ENCODE measurements at places on chromosomes 2 and 18.

DNA sequence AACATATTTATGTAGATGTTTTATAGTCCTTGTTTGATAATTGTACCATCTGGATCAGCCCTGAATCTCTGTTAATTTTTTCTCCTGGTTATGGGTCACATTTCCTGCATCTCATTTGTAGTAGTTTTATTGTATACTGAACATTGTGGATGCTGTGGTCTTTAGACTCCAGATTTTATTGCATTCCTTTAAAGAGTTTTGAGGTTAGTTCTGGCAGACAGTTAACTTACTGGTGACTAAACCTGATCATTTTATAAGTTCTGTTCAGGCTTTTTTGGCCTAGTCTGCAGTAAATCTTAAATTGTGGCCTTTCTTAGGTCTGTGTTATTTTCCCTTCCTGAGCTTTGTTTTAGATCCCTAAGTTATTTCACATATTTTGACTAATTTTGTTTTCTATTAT lies 84.3 kb downstream of the FANCL start:
- no peak for DNase-seq

DNA sequence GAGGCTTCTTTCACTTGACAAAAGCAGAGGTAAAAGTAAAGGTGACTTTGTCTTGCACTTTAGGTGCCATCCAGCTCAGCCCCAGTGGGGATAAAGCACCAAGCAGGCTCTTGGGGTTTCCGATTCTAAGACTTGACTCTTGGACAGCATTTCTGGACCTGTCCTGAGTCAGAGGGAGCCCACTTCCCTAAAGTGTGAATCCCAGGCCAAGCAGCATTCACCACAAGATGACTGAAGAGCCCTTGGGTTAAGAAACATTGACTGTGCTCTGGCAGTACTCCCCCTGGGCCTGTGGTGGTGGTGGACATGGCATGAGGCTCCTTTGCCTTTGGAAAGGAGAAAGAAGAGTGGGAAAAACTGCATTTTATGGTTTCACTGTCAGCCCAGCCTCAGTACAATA lies 638.0 kb upstream of the VRK2 start:
- no peak for DNase-seq

DNA sequence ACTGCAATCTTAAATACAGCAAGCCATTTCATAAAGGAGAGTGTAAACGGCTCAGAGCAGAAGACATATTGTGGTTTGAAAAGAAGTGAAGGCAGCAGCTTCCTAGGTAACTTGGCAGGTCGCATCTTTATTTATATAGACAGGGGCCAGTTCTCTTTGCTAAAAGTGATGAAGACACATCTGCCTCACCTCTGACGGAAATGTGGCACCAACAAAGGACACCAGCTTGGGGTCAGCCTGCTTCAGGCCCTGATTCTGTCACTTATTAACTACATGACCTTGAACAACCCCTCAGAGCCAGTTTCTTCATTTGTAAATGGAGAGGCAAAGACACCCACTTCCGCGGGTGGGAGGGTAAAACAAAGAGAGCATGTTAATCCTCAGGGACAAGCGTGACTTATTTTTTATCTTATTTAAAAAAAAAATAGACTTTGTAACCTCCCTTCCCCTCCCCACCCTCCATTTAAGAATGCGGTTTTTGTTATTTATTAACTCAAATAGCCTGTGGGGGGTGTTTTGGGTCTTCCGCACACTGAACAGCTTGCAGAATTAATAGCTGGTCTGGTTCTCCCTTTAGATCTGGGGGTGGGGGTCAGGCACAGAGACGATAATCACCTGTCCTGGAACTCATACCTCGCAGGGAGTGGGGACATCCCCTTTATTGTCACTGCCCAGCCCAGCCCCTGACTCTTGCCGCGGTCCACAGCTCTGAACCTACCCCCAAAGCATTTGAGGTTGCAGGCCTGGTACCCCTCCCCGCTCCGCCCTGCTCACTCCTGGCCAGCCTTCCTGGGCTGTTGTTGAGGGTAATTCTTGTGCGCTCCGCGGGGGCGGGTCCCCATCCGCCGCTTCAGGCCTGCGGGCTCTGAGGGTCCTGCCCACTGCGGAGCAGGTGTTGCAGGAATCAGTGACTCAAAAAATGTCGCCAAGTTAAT lies 64.2 kb upstream of the TMEM17 start:
- no peak for DNase-seq

DNA sequence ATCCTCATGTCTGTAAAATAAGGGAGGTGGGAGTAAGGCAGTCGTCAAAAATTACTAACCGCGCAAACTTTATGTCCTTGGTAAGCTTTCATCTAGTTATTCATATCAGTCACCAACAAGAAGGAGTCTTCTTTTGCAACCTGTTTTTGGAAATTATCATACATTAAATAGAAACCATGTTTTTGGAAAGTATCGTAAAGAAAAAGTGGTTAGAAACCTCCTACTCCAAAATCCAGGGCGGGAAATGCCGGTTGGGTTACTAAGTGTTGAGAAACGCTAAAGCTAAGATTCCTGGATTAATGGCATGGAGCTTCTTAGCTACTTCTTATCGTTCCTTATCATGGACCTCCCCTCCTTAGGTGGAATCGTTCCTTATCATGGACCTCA lies 778 bp downstream of the BBS5 start:
- DNase-seq, result no peak

DNA sequence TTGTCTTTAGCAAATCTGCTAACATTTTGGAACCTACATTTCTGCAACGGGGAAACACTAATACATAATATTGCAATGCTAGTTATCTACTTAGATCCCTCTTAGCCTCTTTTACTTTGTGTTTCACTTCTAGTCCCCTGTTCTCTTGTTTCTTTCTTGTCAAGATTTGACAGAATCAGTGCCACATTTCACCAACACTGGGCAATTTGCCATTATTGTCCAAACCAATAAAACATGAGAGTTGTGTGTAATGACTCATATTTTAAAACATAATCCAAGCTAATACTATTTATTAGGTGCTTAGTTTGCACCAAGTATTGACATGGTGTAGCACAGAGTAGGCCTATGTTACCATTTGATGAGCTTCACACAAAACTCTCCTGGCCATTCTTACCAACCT lies 33.7 kb upstream of the ACVR1C start:
- DNase-seq, result no peak

DNA sequence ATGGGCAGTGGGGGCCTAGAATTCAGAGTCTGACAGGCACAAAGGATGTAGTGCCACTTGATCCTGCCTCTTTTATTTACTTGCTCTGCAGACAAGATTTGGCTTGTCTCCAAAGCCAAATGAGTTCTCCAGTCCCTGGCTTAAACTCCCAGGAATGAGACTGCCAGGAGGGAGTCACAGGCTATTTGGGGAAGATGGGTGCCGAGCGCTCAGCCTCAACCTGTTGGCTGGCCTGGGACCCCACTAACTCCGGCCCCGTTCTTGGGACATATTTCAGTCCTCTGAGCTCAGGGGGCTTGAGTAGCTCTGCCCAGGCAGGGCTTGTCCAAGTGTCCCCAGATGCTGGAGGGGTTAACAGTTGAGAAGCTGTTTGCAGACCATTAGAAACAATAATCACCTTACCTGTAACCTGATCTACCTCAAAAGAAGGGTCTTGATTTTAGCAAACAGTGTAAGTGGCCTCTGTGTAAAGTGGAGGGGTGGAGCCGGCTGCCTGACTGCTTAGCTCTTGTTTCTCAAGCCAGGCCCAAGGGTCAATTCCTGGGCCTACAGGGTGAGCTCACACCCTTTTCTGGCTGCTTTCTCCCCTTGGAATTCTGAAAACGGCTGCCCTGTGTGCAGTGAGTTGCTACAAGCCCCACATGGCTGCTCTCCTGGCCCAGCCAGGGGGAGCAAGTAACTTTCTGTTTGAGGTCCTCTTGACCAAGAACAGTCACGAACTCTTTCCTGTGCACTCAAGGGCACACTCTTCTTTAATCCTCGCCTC lies 27.1 kb upstream of the FZD5 start:
- no peak for DNase-seq

- DNase-seq, result no peak
These were observed 54.9 kb downstream of the SRD5A2 start for GRCh38 chr2:31525876-31526275.

GRCh38 chr2:46813020-46813415 lies 102.6 kb downstream of the MCFD2 start:
- no peak for DNase-seq

DNA sequence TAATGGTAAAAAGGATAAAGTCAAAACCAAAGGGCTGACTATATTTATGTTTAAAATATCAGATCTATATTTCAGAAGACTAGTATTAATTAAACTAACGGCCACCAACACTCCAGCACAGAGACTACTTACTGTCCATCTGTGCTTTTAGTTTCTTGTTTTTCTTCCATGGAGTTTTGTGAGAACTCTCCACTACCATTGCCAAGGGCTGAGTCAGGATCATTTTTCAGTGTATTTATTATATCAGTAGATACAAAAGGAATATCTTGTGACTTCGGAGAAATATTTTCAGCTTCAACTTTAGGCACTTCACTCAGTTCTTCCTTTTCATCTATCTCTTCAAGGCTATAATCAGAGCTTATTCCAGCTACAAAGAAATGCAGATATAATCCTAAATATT lies 79.1 kb upstream of the GRB14 start:
- no peak for DNase-seq

DNA sequence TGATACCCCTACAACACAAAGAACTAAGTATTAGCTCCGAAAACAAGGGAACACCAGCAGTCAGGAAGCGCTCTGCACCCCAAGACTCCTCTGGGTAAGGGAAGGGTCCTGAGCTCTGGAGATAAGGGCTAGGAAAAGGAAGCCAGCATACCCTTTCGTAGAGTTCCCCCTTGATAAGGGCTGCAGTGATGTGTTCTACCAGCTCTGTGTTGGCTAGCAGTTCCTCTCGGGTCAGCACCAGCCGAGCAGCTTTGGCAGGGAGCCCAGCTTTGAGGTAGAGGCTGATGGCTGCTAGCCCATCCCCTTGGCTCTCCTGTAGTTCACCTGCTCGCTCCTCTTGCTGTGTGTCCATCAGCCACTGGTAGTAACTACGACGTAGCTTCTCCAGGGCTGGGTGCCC lies 18.9 kb downstream of the KRTCAP3 start:
- no peak for DNase-seq

DNA sequence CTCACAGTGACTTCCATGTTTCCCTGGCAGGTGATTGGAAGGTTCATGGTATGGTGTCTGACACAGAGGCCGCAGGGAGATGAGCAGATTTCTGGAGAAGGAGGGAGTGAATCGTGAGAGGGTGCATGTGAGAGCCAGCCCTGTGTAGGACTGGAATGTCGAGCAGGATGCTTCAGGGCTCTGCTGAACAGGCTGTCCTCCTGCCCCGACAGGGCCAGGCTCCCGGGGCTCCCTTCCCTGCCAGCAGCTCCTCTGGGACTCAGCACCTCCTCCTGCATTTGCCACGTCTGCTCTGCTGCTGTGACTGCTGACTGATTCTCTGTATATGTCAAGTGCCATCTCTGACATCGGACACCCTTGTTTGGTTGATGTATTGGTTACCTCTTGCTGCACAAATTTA lies 38.5 kb upstream of the INHBB start:
- no peak for DNase-seq

- no peak for DNase-seq
These were observed 417.0 kb downstream of the SLC4A3 start for GRCh38 chr2:220044383-220044782.

- no peak for DNase-seq
These were observed 145.2 kb downstream of the GALNT3 start for GRCh38 chr2:165648801-165649200.

DNA sequence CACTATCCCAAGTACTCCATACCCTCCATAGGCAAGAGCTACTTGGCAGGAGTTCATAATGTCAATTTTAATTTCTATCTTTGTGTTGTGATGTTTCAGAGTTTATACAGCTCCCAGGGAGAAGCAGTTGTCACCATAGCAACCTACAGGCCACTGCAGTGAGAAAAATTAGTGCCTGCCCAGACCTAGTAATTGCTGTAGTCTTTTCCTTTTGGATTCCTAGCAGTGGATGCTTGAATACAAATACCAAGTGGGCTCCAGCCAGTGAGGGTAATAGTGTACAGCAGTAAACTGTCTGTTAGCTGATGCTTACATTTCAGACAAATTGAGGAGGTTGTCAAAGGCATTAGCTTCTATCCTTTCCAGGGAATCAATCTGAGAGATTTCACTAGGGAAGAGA lies 26.7 kb downstream of the LHCGR start:
- no peak for DNase-seq

DNA sequence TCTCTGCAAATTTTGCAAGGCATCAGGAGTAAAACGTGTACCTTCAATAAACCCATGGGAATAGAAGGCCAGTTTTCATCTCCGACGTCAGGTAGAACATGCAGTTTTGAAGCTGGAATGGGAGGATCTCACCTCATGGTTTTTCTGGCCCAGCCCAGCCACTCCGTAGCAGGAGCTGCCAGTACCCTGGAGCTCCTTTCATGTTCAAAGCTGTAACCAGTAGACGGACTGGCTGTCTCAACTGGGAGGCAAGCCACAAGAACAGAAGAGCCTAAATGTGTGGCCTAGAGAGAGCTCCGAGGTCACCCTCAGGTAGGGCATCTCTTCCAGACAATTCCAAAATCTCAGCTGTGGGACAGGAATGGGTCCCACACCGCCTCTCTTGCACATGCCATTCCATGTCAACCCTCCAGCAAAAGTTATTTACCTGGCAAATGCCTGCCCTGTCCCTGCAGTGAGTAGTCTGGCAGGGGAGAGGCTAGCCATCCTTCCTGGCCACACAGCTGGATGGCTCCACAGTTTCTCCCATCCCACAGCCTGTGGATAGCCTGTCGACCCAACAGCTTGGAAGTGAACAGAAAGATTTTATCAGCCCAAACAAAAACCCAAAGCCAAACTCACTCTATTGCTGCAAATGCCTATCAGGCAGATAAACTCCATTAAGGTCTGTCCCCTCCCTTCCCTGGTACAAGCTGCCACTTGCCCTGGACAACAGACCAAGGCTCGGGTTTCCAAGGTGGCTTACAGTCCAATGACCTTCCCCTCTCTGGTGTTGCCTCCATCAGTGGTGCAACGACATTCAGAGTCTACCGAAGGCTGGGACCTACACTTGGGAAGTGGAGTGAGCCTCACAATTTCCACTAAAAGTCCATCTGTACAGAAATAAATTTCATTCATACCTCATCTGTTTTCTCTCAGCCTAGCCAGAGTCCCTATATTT lies 27.8 kb downstream of the CRACDL start:
- DNase-seq, result no peak

DNA sequence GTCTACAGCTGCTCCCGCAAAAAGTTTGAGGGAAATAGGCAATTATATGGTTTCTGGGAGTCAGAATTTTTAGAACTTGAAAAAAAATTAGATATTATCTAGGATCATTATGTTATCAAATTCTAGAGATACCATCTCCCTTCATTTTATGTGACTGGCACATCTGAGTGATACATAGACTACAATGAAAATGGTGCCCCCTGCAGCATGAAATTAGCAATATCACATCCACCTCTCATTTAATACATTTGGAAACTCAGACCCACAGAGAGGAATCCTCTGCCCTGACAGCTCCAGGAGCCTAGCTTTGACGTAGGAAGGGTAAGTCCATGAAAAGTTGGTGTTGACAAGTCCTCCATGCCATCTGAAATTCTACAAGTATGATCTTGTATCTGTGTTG lies 381.6 kb downstream of the SUCLG1 start:
- DNase-seq, result no peak

GRCh38 chr2:177265824-177266817 lies 1.6 kb upstream of the NFE2L2 start:
- DNase-seq, result no peak
